ENCODE measurements at places on chromosomes 13 and 19. TPM values are rescaled to one million over a fixed set of nuclear protein-coding genes. Genes with fewer than 3 reads are reported as not detected.

The ZNF541 gene
- total RNA-seq, result 0.08 TPM

The SPACA4 gene
- 0.64 TPM for total RNA-seq

The JAK3 gene
- 2.0 TPM for total RNA-seq

The ZNF524 gene
- 20.1 TPM for total RNA-seq

The OSCAR gene
- 0.40 TPM for total RNA-seq

The LRCH1 gene
- 7.0 TPM for total RNA-seq

The KLK12 gene
- total RNA-seq, result 153 TPM

The SEMA6B gene
- total RNA-seq, result 2.0 TPM

The ZNF578 gene
- total RNA-seq, result 0.24 TPM

The ANKRD24 gene
- total RNA-seq, result 0.08 TPM

The ZNF132 gene
- total RNA-seq, result 1.0 TPM

The RAB3A gene
- total RNA-seq, result 1.1 TPM
